ENCODE measurements at places on chromosomes 2 and 18.

GRCh38 chr2:200655918-200656580 is 70.2 kb downstream of the AOX1 start:
- DNase-seq, result no peak

DNA sequence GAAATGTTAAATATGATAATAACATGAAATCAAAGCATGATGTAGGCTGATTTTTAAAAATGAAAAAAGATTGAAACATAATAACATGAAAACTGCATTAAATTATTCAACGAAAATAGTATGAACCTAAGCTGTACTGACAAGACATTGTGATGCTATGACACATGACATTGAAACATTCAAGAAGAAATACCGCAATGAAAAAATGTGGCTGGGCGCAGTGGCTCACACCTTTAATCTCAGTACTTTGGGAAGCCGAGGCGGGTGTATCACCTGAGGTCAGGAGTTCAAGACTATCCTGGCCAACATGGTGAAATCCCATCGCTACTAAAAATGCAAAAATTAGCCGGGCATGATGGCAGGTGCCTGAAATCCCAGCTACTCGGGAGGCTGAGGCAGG is 14.6 kb downstream of the CXCR1 start:
- DNase-seq, result no peak

GRCh38 chr2:18626958-18627650 is 37.7 kb upstream of the NT5C1B start:
- DNase-seq, result no peak

GRCh38 chr2:230471074-230471473 is 55.1 kb downstream of the SP100 start:
- no peak for DNase-seq

GRCh38 chr2:15642011-15642814 is 50.5 kb downstream of the DDX1 start:
- no peak for DNase-seq

GRCh38 chr2:46841621-46842020 is 74.0 kb downstream of the MCFD2 start:
- DNase-seq, result no peak

DNA sequence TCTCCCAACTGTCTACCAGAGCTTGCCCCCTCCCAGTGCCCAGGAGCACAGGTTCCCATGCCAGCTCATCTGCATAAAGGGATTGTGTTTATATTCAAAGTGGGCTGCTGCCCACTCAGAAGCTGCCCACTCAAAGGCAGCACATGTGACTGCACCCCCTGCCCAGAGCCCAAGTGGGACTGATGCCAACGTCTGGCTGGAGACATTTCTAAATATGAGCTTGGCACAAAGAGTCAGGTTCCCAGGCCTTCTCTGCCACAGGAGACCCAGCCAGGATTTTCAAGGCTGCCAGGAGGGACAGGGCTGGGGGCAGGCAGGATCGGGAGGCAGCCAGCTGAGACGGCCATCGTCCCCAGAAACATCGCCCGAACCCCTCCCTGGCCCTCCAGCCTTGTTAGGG is 67.1 kb downstream of the ZBTB7C start:
- DNase-seq, result no peak
